ENCODE measurements at places on chromosomes 2 and 18.

- no peak for DNase-seq
Observed at GRCh38 chr2:224287531-224287930, 114.4 kb downstream of the FAM124B start.

DNA sequence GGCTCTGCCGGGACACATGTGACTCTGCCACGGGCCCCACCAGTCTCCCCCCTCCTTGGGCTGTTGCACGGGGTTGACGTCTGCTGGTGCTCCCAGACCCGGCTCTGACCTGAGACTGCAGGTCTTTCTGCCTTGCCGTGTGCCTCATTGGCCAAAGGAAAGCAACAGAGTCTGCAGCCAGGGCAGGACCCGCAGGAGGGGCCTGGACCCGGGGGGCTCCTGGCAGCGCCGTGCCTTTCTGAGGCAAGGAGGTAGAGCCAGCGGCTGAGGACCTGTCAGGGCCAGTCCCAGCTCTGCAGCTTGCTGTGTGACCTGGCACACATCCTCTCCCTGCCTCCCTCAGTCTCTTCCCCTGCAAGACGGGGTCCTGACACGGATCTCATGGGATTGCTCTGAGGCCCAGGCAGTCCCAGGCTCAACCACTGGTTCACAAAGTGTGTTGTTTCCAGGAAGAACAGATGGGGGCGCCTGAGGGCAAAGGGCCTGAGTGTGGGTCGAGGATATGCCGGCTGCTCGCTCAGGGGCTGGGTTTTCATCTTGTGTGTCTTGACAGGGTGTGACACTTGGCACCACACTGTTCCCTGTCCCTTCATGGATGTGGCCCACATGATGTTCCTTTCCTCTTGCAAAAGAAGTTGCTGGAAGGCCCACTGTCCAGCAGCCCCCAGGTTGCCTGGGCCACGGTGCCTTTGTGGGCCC is 9.0 kb downstream of the CAPN10 start:
- DNase-seq: no peak

GRCh38 chr18:79259218-79259617 is 136.5 kb upstream of the NFATC1 start:
- no peak for DNase-seq

DNA sequence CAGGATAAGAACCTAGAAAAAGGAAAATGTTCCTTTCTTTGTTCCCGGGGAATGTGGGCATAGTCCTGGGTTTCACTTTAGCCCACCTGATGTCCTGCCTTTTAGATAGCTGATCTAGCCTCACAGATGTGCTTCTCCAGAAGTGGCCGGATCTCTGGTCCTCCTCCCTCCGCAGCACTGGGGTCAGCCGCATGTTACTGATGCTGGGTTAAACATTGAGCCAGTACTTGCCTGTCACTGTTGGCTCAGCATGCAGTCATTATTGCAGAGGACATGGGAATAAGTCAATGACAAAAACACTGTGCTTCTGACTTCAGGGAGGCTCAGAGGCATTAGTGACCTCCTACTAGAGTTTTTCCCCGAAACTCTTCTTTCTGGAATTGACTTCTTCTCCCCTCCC is 27.6 kb downstream of the NCK2 start:
- no peak for DNase-seq

GRCh38 chr2:236157815-236158498 is 10.2 kb downstream of the GBX2 start:
- no peak for DNase-seq

DNA sequence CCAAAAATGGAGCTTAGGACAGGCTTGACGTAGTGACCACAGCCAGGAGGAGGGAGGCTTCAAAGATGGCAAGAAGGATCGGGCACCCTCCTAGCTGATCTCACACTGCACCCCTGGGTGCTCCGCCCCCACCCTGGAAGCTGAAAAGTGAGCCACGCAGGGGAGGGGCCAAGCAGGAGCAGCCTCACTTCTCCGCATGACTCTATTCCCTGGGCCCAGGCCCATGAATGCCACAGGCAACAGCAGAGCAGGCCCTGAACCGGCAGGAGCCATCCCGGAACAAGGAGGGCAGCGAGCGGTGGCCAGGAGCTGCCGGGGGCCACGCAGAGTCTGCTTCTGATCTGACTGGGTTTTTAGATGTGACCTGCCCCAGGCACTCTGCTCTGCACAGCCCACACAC is 30.0 kb downstream of the BIN1 start:
- no peak for DNase-seq

- DNase-seq: peak; percentile 37
Observed at GRCh38 chr2:128623776-128624761, 305.4 kb upstream of the HS6ST1 start.

DNA sequence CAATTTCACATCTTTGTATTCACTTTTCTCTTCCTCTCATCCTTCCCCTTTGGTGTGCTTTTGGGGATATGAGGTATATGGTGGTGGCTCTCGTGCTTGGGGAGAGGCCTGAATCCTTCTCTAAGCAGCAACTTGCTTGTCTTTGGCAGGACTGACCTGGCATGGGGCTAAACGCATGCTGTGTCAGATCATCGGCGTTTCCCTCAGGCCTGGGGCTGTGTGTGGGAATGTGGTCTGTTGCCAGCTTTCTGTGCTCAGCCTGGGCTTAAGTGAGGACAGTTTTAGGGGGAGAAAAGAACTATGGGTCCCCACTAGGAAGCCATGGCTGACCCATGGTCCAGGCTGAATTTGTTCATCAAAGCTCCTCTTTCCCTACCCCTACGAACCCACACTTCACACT is 60.7 kb downstream of the TET3 start:
- DNase-seq: no peak

GRCh38 chr2:177030451-177031105 is 182.0 kb upstream of the HNRNPA3 start:
- no peak for DNase-seq

GRCh38 chr2:230160112-230160660 is 59.6 kb downstream of the SP110 start:
- no peak for DNase-seq

DNA sequence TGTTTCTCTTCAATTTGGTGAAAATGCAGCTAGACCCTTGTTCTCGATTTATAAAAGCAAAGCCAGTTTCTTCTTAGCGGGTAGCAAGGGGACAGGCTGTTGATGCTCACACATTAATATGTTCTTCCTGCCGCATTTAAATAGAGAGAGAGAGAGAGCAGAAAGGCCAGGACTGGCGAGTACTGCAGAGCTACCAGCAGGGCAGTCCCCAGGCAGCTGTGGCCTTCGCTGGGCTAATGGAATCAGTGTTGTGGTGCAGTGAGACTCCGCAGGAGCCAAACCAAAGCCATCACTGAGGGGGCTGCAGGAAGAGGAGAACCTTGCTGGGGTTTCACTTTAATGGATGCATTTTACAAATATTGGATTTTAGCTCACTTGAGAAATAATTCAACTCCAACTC is 223.6 kb downstream of the ACTR3 start:
- no peak for DNase-seq

DNA sequence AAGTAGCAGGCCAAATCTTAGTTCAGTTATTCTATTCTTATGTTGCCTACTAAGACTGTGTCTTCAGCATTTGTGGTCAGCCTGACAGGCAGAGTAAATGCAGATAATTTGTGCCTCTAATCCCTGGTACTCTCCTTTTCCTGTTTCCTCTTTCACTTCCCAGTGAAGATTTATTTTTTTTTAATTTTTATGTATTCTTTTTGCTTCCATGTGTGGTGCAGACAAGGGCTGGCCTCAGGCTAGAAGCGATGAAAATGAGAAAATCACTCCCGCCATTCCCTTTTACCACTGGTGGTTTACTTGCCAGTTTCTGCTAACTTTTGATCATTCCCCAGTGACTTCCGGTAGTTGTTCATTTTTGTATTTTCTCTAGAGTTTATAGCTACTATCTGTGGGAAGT is 30.9 kb downstream of the DSEL start:
- no peak for DNase-seq

- no peak for DNase-seq
Observed at GRCh38 chr2:233855345-233855744, 1.0 kb upstream of the HJURP start.

- peak; percentile 85 for DNase-seq
Observed at GRCh38 chr18:35267161-35267651, 22.8 kb downstream of the ZSCAN30 start.

- no peak for DNase-seq
Observed at GRCh38 chr2:30398084-30398873, 48.8 kb upstream of the LCLAT1 start.

- DNase-seq: no peak
Observed at GRCh38 chr18:28588884-28589549, 412.1 kb upstream of the CDH2 start.

DNA sequence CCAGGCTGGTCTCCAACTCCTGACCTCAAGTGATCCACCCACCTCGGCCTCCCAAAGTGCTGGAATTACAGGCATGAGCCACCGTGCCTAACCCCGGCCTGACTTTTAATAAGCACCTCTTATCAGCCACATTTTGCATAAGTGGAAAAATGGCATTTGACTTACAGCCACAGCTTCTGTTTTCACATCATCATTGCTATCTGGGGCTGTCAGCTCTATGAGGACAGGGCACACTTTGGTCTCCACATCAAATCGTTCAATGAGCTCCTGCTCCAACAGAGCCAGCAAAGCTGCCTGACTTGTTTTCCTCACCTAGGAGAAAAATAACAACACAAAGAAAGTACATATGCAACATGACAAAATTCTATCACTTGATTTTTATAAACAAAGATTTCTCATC is 26.4 kb downstream of the PPP4R1 start:
- DNase-seq: no peak

DNA sequence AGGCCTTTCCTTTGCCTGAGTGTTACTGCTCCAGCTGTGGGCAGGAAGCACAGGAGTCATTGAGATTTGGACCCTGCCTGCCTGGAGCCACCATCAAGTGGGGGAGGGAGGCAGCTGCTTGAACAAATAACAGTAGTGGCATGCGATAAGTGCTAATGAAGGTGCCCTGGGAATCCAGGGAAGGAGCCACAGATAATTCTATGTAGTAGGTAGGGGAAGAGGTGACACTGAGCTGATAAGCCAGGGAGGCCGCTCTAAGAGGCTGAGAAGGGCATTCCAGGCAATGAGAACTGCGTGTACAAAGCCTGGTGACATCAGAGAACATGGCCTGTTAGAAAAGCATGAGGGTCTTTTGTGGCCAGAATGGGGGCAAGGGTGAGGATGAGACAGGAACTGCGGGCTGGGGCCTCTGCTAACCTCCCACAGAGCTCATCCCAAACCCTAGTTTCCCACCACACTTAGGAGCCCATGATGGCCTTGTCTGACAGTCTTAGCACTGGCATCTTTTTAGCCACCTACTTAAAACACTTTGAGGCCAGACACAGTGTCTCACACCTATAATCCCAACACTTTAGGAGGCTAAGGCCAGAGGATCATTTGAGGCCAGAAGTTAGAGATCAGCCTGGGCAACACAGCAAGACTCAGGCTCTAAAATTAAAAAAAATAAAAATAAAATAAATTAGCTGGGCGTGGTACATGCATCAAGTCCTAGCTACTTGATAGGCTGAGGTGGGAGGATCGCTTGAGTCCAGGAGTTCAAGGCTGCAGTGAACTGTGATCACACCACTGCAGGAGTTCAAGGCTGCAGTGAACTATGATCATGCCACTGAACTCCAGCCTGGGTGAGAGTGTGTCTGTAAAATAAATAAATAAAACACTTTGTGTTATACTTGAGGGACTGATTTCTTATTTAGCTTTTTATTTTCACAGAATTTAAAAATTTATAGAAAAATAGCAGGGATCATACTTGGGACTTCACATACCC is 58.9 kb downstream of the TET3 start:
- DNase-seq: no peak

GRCh38 chr18:76979111-76979751 is 153.4 kb downstream of the MBP start:
- peak; percentile 49 for DNase-seq

GRCh38 chr2:29583548-29584156 is 337.7 kb downstream of the ALK start:
- DNase-seq: no peak

- DNase-seq: no peak
Observed at GRCh38 chr18:35732636-35733035, 151.1 kb downstream of the GALNT1 start.

DNA sequence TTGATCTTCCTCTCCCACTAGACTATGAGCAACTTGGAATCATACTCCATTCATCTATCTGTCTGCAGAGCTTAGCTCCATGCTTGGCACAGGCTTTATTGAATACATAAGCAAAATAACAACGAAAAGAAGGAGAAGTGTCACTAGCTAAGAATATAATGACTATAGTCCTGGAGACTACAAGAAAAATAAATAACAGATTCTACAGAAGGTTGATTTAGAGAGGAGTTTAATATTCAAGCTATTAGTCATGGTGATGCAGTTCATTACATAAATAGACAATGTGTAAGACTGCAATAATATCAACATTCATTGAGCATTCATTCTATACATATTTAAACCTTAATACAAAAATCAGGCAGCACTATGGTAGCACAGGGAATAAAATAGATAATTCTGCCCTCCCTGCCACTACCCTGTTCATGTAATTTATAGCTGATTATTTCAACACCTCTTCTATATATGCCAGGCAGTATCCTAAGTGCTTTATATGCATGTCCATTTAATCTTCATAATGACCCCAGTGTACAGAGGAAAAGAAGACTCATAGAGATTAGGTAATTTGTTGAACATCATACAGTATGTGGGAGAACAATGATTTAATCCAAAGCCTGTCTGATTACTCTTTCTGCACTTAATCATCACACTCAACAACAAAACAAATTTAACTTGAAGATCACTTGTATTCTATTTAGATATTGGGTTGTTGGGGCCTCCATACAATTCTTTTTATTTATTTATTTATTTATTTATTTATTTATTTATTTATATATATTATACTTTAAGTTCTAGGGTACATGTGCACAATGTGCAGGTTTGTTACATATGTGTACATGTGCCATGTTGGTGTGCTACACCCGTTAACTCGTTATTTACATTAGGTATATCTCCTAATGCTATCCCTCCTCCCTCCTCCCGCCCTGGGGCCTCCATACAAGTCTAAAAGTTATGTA is 165.3 kb downstream of the RNF152 start:
- DNase-seq: no peak

- no peak for DNase-seq
Observed at GRCh38 chr2:188051706-188052105, 240.0 kb upstream of the GULP1 start.

DNA sequence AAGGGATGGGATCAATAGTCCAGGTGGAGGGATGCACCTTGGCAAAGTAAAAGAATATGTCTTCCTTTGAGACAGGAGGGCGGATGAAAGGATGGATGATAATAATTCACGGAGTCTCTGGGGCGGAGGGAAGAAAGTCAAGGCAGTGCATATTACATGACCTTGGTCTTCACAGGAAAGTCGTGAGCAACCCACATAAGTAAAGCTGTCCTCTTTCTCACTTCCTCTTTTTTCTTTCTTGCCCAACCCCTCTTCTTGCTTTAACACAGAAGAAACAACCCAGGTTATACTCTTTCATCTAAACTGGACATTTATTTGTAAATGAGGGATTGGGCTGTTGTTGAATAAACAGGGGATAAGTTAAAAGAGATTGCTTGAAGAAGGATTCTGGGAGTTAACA is 168.7 kb upstream of the SKOR2 start:
- DNase-seq: no peak

GRCh38 chr2:168231609-168232241 is 15.7 kb downstream of the STK39 start:
- no peak for DNase-seq
